ENCODE measurements at places on chromosomes 5 and 9. TPM values are rescaled to one million over a fixed set of nuclear protein-coding genes. Genes with fewer than 3 reads are reported as not detected.
A peak's percentile ranks its signal among the peaks of the same experiment; 100 is the strongest.

DNA sequence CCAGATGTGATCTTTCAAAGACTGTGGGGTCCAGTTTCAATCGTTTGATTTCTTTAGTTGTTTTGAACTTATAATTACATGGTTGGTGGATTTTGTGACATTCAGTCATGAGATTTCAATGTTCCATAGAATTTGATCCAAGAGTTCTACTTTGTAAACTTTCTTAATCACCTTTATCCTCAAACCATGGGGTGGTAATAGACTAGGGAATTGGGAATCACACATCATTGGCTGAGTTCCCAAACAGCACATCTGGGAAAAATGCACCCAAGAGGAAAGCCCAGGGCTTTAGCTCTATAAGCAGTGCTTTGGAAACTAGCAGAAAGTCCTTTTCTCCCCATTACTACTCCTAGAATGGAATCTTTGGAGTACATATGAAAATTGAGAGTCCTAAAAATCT lies 177.6 kb downstream of the NNT start:
- no peak overlapping the region for H3K4me3 ChIP-seq
- peaks cover 7% of the 10 kb centered on the region for H3K27me3 ChIP-seq
- DNase-seq = no peak
- peaks cover 3% of the 10 kb centered on the region for H3K36me3 ChIP-seq
- peaks cover 7% of the 10 kb centered on the region for H3K4me1 ChIP-seq

The MAML1 gene
- 29.9 TPM for total RNA-seq

DNA sequence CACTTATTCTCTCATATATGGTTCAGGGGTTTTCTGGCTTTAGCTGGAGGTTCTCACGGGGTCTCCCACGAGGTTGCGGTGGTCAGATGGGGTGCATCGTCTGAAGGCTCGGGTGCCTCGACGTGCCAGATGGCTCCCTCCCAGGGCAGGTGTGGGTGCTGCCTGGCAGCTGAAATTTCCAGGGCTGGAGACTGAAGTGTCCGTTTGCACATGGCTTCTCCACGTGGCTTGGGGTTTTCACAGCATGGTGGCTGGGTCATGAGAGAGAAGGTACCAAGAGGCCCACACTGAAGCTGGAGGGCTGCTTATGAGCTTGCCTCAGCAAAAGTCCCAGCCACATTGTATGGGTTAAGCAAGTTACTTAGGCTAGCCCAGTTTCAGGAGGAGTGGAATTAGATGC lies 218.6 kb downstream of the AGTPBP1 start:
- no peak overlapping the region for H3K27ac ChIP-seq
- peaks cover 17% of the 10 kb centered on the region for H3K27me3 ChIP-seq
- peak overlapping the region; percentile 84 for H3K4me3 ChIP-seq
- no peak for DNase-seq

- H3K27ac ChIP-seq = no peak overlapping the region
- H3K36me3 ChIP-seq = no peaks in the 10 kb centered on the region
- DNase-seq = no peak
- H3K4me3 ChIP-seq = no peak overlapping the region
Observed at GRCh38 chr5:144032375-144032774, 138.1 kb downstream of the YIPF5 start.

DNA sequence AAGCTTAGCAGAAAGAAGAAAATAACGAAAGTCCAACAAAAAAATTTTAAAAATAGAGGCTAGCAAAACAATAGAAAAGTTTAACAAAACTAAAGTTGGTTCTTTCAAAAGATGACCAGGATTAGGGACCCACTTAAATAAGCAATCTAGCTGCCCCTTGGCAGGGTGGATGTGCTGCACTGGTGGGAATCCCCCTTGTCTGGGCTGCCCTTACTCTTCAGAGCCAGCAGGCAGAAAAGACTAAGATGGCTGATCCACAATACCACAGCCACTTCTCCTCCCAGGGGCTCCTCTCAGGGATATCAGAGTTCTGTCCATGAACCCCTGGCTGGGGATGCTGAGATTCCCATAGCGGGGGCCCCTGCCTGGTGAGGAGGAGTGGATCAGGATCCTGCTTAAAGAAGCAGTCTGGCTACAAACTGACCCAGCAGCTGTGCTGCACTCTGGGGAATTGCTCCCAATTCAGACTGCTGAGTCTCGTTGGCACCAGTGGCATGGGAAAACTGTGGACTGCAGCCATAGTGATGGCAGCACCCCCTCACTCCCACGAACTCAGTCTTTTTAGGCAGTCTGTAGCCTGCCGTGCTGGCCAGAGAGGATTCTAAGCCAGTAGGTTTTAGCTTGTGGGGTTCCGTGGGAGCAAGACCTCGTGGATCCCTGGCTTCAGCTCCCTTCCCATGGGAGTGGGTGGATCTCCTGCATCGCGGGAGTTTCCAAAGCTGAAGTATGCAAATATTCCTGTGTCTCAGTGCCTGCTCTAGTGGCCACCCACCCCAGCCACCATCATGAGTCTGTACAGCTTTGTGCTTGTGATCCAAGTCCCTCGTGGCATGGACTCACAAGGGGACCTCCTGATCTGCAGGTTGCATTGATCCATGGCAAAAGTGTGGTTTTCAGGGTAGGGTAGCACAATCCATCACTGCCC lies 2.9 kb upstream of the INSL6 start:
- no peak for DNase-seq
- H3K4me3 ChIP-seq = no peak overlapping the region

The SURF1 gene
- 27.2 TPM for total RNA-seq

The HAVCR2 gene
- not detected for total RNA-seq

The COMMD10 gene
- total RNA-seq = 18.0 TPM

Data from chondrocyte (in vitro differentiated cells).